Activated CD8-positive, alpha-beta memory T cell treated with anti-CD3 and anti-CD28 coated beads for 4 hours (primary cell): ENCODE measurements at places on chromosomes 3 and 15.

GRCh38 chr3:127908202-127908601 lies 6.8 kb upstream of the KBTBD12 start:
- no peak for DNase-seq

- no peak for DNase-seq
Measured at GRCh38 chr3:117408811-117409210, 699.2 kb downstream of the TUSC7 start.

DNA sequence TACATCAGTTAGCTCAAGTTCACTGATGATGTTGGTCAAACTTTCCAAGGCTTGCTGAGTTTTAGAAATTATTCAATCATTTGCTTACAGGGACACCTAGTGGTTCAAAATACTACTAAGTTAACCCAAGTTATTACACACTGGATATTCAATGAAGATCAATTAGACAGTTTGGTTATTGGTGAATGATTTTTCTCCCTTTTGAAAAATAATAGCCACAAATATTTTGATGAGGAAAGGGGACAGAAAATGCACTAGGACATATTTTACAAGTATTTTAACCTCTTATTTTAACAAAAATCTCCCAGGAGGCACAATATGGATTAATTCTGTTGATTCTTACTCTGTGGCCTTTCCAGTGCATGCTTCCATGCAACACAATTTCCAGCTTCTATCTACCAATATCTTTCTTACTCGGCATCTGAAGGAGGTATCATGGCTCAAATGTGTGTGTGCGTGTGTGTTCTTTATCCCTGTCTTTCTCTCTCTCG lies 20.1 kb upstream of the GOLGA6L2 start:
- DNase-seq = no peak

DNA sequence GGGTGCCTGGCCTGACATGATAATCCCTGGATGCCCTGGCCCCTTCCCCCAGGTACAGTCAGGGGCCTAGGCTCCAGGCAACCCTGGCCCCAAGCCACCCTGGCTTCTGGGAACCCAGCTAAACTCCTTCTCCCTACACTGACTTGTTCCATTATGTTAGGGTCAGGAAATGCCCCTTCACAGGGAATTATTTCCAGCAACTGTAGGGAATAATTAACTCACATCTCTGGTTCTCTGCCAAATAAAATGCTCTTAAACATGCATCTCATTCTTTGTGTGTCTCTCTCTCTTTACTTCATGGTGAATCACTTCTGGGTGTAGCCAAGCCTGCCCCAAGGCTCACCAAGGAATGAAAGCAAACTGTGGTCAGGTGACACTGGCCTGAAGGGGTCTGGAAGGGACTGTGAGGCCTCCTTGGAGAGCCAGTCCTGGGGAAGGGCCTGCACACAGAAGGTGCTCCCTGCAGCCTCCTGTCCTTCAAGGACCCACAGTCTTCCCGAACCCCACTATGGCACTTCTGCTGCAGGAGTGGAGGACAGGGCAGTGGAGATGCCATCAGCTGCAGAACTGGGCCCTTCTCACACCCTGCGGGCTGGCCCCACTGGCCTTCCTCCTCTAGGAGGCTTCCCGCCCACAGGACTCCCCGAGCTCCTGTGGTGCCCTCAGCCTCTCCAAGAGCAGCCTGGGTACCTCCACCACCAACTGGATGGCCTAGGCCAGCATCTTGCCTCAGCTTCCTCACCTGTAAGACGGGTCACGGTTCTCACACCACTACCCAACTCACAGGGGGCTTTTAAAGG lies 17.6 kb downstream of the TKT start:
- DNase-seq = no peak

DNA sequence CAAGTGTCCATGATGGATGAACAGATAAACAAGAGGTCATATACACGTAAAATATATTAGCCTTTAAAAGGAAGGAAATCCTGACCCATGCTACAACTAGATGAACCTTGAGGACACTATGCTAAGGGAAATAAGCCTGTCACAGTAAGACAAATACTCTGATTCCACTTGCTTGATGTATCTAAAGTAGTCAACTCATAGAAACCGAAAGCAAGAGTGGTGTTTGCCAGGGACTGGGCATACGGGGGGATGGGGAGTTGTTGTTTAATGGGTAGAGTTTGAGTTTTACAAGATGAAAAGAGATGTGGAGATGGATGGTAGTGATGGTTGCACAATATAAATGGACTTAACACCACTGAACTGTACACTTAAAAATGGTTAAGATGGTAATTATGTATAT lies 65.4 kb downstream of the C3orf70 start:
- no peak for DNase-seq

GRCh38 chr15:68511073-68511991 lies 67.5 kb upstream of the CORO2B start:
- no peak for DNase-seq

- DNase-seq = peak; percentile 44
Measured at GRCh38 chr3:52533623-52534280, at the start of gene NT5DC2. NT5DC2 (minus strand) TSS chr3:52533857; CDS start chr3:52533737, 120 bp downstream.

GRCh38 chr3:63450023-63450422 lies 171.9 kb downstream of the SYNPR start:
- DNase-seq = no peak
